ENCODE measurements at places on chromosomes 2 and 18.
A peak's percentile ranks its signal among the peaks of the same experiment; 100 is the strongest.

DNA sequence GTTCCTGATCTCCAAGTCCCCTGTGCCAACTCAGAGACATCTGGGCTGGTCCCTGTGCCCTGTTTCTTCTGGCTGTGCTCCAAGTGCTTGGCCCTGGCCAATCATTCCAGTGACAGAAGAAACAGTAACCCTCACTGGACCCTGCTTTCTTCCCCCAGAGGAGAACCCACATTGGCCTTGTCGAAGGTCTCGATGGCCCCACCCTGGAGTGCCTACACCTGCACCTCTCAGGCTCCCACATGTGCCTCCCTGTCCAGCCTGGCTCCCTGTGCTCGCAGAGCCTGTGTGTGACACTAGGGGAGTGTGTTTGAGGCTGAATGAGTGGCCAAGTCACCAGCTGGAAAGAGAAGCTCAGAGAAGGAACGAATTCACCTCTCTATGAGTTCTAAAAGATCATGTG lies 5.9 kb upstream of the MAL start:
- no peak for DNase-seq

DNA sequence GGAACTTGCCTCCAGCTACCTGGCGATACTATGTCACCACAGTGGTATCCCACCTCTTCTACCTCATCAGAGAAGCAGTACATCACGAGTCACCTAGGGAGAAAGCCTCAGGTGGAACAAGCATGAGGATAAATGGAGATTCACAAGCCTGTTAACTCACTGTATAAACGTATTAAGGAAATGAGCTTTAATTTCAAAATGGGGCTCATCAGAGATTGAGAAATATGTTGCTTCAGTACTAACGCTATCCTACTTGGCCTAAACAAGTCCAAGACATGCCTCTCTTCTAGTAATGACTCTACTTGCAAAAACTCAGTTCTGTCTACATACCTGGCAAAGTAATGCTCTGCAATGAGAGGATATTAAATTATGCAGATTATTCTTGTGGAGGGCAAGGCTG lies 4.3 kb downstream of the SLC39A6 start:
- DNase-seq: no peak

GRCh38 chr2:148039783-148040182 lies 18.9 kb downstream of the MBD5 start:
- DNase-seq: no peak

- no peak for DNase-seq
These were observed 442.0 kb upstream of the SYT4 start for GRCh38 chr18:43719267-43719795.

- DNase-seq: no peak
These were observed 253.6 kb downstream of the PRKCE start for GRCh38 chr2:45904946-45905631.

GRCh38 chr18:35010993-35011392 lies 30.2 kb upstream of the MAPRE2 start:
- no peak for DNase-seq

GRCh38 chr2:129402076-129402475 lies 577.4 kb upstream of the RAB6C start:
- DNase-seq: no peak

GRCh38 chr2:145007093-145007959 lies 487.4 kb upstream of the ZEB2 start:
- no peak for DNase-seq

GRCh38 chr2:54588244-54588899 lies 132.2 kb downstream of the SPTBN1 start:
- no peak for DNase-seq

GRCh38 chr2:45862843-45863242 lies 211.4 kb downstream of the PRKCE start:
- no peak for DNase-seq

DNA sequence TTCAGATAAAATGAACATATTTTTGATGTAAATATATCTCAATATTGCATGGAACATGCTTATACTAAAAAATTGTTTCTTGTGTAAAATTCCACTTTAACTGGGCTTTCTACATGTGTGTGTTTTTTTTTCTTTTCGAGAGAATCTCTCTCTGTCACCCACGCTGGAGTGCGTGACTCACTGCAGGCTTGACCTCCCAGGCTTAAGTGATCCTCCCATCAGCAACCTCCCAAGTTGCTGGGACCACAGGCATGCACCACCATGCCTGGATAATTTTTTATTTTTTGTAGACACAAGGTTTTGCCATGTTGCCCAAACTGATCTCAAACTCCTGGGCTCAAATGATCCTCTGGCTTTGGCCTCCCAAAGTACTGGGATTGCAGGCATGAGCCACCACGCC lies 254.6 kb downstream of the LOXHD1 start:
- no peak for DNase-seq

DNA sequence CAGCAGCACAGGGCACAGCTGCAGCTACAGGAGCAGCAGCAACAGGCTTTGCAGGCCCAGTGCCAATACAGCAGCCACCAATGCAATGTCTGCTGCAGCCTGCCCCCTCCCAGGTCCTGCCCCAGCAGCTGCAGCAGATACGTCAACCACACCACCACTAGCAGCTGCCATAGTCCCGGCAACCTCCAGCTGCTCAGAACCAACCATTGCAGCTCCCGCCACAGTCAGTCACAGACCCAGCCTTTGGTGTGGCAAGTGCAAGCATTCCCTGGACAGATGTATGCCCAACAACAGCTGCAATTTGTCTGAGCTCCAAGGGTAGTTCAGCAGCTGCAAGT lies 53.3 kb upstream of the TUBA3E start:
- DNase-seq: no peak

GRCh38 chr2:158378926-158379325 lies 77.6 kb downstream of the CCDC148 start:
- no peak for DNase-seq

GRCh38 chr2:128401680-128402079 lies 83.0 kb upstream of the HS6ST1 start:
- no peak for DNase-seq

GRCh38 chr2:131827481-131828163 lies 299.9 kb downstream of the CCDC74A start:
- DNase-seq: no peak

- no peak for DNase-seq
These were observed 669.5 kb upstream of the REG3G start for GRCh38 chr2:78355967-78356366.

GRCh38 chr2:72080286-72081145 lies 67.1 kb downstream of the CYP26B1 start:
- no peak for DNase-seq

DNA sequence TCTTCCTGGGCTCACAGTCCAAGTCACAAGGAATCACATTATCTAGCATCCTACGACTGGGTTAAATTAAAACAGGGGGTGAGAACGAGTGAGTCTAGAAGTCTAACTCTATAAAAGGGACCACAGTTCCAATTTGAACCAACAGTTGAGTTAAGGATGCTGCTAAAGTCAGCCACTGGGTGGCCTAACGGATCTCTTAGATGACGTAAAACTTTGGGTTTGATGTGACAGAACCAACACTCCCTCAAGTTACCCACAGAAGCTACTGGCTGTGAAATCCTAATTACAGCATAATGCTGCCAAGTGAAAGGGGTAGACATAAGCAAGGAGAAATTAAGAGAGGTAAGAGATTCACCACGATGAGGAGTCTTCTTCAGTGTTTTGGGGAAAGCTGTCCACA lies 32.7 kb upstream of the RUFY4 start:
- no peak for DNase-seq

- DNase-seq: no peak
These were observed 204.3 kb upstream of the CCDC150 start for GRCh38 chr2:196435189-196435588.

GRCh38 chr2:181352158-181352557 lies 105.0 kb upstream of the ITGA4 start:
- no peak for DNase-seq

- DNase-seq: no peak
These were observed 364.5 kb downstream of the IRS1 start for GRCh38 chr2:226435146-226435545.

- no peak for DNase-seq
These were observed 111.0 kb downstream of the RBM43 start for GRCh38 chr2:151150331-151151320.

GRCh38 chr18:12857991-12858544 lies 26.0 kb downstream of the PTPN2 start:
- no peak for DNase-seq

GRCh38 chr2:74317701-74318100 lies 25.5 kb downstream of the SLC4A5 start:
- no peak for DNase-seq

- no peak for DNase-seq
These were observed 151.1 kb upstream of the SLC1A4 start for GRCh38 chr2:64837925-64838641.

GRCh38 chr2:161367675-161368074 lies 48.4 kb upstream of the TBR1 start:
- DNase-seq: no peak

DNA sequence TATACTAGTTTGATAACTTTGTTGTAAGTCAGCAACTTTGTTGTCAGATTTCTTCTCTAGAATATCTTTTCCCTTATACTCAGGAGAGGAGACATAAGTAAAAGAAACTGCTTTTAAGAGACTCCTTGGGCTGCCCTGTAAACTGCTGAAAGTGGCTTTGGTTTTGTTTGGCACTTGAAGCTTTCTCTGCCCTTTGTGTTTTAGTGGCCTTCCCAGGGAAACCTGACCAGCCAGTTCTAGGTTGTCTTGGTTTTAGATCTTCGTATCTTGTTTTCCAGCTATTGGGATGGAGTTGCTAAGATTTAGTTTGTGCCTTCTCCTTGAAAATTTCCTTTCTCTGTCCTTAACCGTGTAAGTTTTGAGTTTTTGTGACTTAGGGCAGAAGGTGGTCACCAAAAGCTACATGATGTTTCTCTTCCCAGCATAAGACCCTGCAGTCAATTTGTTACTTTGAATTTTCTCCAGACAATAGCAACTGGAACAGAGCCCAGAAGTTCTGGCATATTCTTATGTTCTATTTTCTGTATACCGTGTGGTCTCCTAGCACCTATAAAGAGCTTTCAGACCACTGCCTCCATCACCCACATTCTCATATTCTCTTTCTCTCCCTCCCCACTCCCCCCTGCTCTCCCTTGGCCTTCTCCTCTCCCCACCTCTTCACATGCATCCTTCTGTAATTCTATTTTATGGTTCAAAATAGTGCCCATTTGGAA lies 81.1 kb downstream of the BOLA3 start:
- DNase-seq: no peak

- DNase-seq: no peak
These were observed 12.3 kb upstream of the PTMA start for GRCh38 chr2:231696004-231696367.

- DNase-seq: no peak
These were observed 18.4 kb downstream of the FN1 start for GRCh38 chr2:215417400-215417951.

GRCh38 chr18:7567474-7568425 lies 634 bp downstream of the PTPRM start:
- peak; percentile 49 for DNase-seq

- DNase-seq: no peak
These were observed 269.4 kb upstream of the CHAC2 start for GRCh38 chr2:53498210-53498609.

- no peak for DNase-seq
These were observed 5.4 kb downstream of the CWC22 start for GRCh38 chr2:180001726-180002125.

GRCh38 chr2:66697366-66697765 lies 262.4 kb downstream of the MEIS1 start:
- DNase-seq: no peak

DNA sequence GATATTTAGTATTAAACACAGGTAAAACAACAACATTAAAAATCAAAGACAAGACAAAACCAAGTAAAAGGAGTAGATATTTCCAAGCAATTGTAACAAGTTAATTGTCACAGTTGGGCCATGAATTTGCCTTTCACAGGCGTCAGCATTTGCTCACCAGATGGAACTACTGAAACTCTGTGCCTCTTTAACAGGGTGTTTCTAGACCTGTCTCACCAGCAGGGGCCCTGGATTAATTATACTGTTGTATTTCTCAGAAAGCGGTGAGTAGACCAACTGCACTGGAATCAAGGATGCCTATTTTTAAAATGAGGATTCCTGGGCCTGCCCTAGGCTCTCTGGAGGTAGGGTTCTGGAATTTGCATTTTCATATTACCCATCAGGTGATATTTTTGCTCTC lies 92.6 kb downstream of the UPP2 start:
- no peak for DNase-seq

GRCh38 chr2:150043172-150043500 lies 444.3 kb downstream of the RND3 start:
- DNase-seq: no peak

DNA sequence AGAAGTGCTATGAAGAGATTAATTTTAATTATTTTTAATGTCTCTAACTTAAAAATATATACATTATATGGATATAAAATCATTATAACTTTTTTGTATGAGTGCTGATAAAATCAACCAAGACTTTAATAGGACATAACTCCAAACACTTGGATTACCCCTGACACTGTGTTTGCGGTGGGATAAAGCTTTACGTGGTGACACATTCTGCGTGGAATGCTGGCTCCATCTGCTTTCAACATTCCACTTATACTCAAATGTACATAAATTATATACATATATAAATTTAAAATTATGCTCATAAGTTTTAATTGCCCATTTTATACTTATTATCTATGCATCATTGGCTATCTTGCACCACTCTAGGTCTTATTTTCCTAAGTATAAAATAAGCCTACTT lies 30.5 kb downstream of the LINC00305 start:
- DNase-seq: no peak

DNA sequence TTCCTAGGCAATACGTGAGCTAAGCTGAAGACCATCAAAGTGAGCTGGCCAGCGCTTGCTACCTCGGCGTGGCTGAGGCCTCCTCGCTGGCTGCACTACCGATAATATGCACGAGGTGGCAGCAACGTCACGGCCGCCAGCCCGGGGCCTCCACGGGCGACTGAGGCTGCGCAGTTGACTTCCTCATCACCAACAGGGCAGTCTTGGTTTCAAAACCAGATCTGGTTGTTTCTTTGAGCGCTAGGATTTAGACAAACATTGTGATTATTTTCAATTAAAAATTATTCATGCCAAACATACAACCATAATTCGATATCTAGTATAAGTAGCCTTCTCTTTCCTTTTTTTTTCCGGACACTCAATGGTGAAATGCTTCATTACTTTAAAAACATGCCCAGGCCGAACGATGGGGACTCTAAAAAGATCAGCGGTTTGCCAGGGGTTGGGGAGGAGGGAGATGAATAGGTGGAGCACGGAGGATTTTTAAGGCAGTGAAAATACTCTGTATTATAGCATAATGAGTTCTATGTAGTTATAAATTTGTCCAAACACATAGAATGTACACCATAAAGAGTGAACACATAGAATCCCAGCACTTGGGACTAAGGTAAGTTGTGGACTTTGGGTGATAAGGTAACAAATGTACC lies 52.0 kb downstream of the CYBRD1 start:
- peak; percentile 89 for DNase-seq

DNA sequence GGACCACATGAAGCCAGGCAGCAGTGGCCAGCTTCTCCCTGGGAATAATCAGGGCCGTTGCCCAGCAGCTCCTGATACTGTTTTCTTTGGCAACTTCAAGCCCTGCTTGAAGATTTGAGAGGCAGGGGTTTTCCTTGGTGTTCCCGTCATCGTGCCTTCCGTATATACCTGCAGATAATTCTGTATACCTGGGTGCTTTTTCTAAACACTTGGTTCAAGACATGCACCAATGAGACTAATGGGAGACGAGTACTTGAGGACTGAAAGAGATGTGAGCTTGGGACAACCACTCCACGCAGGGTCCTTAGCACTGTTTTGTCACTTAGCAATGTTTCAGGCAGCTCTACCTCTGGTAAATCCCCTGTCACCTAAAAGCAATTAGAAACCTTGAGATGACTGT lies 118.8 kb downstream of the RTN4 start:
- no peak for DNase-seq

- no peak for DNase-seq
These were observed 207.2 kb upstream of the SETBP1 start for GRCh38 chr18:44473394-44474066.
